ENCODE measurements at places on chromosomes 1 and 21.

- DNase-seq = no peak
Observed at GRCh38 chr21:16910435-16911165, 602.2 kb upstream of the CXADR start.

GRCh38 chr1:203351037-203351625 lies at the start of gene FMOD:
FMOD (minus strand) TSS chr1:203351122; CDS start chr1:203348270, 2,852 bp downstream.
- DNase-seq = peak; percentile 60

DNA sequence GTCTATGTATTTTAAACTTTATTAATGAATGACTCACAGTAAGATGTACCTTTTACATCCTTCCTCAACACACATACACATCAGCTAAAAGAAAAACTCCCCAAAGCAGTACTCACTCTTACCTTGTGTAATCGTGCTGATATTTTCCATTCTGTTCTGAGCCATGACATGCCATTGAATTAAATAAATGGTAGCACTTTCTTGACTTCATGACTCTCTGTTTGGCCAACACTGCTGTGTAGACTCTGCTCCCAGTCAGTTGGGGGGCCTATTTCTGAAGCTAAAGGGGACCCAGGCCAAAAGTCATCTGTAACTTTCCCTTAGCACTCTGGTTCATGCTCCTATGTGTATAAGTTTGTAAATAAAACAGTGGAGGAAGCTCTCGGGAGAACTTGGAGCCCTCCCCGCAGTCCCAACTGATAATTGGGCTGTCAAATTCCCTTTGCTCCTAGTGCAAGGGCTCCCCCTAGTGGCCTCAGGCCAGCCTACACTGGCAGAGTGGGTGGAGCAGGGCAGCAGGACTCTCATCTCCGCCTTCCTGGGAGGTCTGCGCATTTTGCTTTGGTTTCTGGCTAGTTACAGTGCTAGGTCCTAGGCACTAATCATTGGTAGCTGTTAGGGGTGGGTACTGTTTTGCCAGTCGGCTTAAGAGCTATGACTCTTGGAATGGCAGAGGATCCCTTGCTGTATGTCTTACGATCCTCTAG lies 1.7 kb upstream of the FYB2 start:
- peak; percentile 62 for DNase-seq

DNA sequence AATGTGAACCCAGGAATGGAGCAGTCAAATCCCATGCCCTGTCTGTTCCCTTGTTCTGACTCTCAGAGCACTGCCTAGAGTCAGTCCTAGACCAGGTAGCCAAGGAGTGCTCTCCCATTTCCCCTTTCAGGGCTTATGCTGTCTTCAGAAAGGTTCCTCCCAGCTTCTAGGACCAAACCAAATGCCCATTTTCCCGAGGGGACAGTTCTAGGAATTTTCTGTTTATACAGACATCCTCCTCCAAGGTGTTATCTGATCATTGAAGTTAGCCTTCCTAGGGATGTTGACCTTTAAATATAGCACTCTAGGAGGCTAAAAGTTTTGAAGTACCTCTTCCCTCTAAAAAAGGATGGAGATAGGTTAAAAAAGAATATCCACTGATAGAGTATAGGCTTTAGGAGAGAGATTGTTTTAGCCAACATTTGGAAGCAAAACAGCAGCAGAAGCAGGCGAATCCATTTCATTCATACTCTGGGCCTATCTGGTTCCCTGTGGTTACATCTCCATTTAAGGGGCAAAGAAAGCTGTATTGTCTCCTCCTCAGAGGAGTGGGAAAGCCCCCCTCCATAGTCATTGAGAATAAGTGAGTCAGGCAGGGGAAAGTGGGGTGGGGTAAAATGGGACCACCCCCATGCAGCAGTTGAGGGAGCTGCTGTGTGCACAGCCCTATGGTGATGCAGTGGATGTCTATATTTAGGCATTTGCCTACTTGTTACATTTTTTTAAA lies 126.5 kb downstream of the SPATA46 start:
- DNase-seq = no peak

- DNase-seq = no peak
Observed at GRCh38 chr1:29901624-29902325, 665.5 kb downstream of the PTPRU start.

DNA sequence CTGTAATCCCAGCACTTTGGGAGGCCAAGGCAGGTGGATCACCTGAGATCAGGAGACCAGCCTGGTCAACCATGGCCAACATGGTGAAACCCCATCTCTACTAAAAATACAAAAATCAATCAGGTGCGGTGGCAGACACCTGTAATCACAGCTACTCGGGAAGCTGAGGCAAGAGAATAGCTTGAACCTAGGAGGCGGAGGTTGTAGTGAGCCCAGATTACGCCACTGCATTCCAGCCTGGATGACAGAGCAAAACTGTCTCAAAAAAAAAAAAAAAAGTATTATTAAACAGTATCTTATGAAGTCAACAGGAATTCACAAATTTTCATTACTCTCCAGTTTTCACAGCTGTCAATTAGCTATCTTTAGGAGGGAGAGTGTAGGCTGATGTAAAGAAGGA lies 3.8 kb downstream of the ACBD6 start:
- DNase-seq = no peak

DNA sequence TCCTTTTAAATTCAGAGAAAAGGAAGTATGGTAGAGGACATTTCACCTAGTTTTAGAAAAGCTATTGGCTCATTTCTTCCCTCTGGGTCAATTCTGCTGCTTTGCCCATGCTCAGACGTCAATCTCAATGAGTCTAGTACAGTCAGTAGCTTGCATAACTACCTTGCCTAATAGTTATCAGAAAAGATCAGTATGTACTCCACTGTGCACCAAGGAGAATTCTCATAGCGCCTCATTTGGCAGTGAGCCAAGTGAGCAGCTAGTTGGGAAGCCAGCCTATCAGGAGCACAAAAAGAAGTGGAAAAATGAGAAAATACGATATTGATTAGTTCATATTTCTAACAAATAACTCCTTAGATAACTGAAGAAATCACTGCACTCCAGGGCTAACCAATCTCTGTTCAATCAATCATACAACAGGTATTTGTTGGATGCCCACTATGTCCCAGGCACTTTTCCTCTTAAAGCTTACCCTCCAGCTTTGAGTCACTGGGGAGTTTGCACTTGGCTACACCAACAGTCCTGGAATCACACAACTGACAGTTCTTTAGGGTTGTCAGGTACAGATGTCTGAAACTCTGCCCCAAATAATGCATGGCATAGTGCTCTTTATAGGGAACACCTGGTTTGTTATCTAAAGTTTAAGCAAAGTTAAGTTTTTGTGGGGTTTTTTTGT lies 50.2 kb downstream of the PRDX6 start:
- peak; percentile 15 for DNase-seq

DNA sequence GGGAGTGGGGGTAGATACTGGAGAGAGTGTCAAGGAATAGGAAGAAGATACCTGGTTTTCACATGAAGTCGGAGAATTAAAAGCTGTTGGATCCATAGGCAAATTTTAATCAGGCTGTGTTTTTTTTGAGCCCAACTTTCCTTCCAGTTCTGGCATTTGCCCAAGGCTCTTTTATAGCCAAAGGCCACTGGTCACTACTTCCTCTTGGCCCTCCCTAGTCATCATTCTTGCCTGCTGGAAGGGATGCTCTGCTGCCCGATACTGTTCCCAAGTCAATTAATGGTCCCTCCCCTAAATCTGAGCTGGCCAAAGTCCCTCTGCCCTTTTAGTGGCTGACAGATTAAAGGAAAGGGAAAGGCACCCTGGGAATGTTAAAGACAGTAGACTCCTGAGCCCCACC lies 102.8 kb upstream of the ZNF648 start:
- DNase-seq = peak; percentile 43

- DNase-seq = no peak
Observed at GRCh38 chr1:223802602-223803001, 43.1 kb downstream of the TP53BP2 start.

DNA sequence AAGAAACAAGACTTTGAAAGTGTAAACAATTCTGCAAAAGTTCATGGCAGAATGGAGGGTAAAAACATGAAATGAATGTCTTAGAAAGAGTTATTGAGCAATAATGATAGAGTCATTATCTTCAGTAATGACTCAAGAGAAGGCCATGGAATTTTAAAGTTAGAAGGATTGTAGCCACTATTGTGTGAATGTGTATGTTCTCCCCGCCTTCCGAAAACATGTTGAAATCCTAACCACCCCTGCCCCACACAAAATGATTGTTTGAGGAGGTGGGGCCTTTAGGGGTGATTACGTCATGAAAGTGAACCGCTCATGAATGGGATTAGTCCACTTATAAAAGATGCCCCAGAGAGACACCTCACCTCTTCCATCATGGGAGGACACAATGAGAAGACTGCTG lies 93.8 kb upstream of the CCDC190 start:
- DNase-seq = no peak

DNA sequence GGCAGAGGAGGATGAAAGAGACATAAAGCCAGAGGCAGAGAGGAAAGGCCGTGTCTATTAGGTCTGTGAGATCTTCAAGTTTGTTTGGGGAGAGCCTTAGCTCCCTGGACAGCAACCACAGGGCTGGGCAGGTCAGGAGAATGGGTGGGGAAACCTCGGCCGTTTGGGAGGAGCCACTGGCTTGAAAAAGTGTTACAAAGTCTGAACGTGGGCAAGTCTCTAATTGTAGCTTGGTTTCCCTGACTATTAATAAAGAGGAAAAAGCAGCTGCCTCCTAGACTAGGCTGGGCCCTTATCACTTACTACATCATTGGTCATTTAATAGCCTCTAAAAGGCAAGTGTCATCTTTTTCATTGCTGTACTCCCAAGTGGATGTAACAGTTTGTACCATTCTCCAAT lies at the start of gene CCDC17:
Gene CCDC17 (minus strand): TSS at position 83 of the 400 bp plus-strand sequence. CDS start 145 bp downstream, outside the sequence.
- no peak for DNase-seq

GRCh38 chr1:204142032-204142974 lies 9.5 kb downstream of the ETNK2 start:
- DNase-seq = no peak

DNA sequence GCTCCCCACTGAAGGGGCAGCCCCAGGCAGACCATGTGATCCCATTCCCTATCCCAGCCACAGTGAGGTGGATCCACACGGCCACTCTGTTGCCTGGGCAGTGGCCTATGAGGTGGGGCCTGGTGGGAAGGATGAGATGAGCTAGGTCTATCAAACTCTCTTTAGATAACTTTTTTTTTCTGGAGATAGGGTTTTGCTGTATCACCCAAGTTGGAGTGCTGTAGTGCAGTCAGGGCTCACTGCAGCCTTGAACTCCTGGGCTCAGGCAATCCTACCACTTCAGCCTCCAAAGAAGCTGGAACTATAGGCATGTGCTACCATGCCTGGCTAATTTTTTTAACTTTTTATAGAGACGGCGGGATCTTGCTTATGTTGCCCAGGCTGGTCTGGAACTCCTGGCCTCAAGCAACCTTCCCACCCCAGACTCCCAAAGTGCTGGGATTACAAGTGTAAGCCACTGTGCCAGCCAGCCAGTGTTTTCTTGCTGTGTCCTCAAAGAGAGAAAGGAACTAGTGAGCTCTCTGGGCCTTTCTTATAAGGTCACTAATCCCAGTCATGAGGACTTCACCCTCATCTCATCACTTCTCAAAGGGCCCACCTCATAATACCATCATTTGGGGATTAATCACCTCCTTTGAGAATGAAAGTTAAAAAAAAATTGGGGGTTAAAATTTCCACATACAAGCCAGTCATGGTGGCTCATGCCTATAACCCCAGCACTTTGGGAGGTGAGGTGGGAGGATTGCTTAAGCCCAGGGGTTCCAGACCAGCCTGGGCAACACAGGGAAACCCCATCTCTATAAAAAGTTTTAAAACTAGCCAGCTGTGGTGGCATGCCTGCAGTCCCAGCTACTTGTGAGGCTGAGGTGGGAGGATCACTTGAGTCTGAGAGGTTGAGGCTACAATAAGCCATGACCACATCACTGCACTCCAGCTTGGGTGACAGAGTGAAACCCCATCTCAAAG lies 36.6 kb downstream of the H3-3A start:
- no peak for DNase-seq

- no peak for DNase-seq
Observed at GRCh38 chr1:86542631-86543030, 4.2 kb upstream of the CLCA4 start.

DNA sequence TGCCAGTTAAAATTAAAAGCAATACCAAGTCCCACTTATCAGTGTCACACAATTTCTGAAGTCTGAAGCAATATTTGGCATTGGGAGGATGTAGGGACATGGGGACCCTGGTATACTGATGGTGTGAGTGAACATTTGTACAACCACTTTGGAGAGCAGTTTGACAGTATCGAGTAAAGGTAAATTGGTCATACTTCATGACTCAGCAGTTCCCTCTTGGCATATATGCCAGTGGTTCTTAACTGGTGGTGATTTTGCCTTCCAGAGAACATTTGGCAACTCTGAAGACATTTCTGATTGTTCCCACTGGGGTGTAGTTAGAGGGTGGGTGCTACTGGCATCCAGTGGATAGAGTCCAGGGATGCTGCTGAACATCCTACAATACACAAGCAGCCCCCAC lies 19.7 kb downstream of the FMOD start:
- no peak for DNase-seq

- no peak for DNase-seq
Observed at GRCh38 chr1:204566583-204566955, 50.4 kb downstream of the MDM4 start.

DNA sequence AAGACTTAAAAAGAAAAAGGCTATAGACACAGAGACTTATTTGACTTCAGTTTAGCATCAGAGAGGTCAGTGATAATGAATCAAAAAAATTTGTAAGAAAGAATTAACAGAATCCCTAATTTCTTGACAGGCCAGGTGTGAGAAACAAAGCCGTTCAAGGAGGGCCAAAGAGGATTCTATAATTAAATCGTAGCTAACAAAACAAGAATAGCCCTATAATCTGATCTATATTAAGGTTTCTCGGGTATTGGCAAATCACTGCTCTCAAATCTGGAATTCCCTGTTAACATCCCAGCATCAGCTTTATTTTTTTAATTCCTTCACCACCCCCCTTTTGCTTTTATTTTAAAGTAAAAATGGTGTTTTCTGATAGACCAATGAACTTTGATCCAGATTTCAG lies 60.3 kb downstream of the PUM1 start:
- DNase-seq = no peak

- DNase-seq = no peak
Observed at GRCh38 chr21:46156378-46156645, 933 bp upstream of the FTCD start.

- no peak for DNase-seq
Observed at GRCh38 chr1:168246506-168246905, 20.7 kb downstream of the SFT2D2 start.

GRCh38 chr1:162497104-162497722 lies 405 bp upstream of the UHMK1 start:
- DNase-seq = no peak

GRCh38 chr1:52240592-52241210 lies 98.8 kb downstream of the ZFYVE9 start:
- no peak for DNase-seq

All from gastrocnemius medialis (tissue), 4 donors.